ENCODE measurements at places on chromosomes 7 and 10.

GRCh38 chr7:34973400-34973760, 63.9 kb downstream of the DPY19L1 start:
- DNase-seq: no peak

- DNase-seq: peak; percentile 28
Observed at GRCh38 chr7:130385600-130386066, 5.3 kb downstream of the CPA1 start.

DNA sequence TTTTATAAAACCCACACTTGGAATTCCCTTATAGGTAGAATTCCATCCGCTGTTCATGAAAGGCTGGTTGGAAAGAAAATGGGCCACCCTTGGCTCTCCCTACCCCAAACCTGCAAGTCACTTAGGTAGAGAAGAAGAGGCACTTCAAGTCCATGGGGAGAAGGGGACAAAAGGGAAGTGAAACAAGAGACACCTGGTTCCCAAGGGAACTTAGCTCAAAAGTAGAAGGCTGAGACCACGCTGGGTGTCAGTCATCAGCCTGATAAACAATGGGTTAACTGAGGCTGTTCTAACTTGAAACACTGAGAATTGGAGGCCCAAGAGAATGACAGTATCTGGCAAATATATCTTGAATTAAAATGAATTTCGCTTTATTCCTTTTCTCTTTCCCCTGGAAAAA, 330.8 kb upstream of the NFE2L3 start:
- no peak for DNase-seq

- DNase-seq: no peak
Observed at GRCh38 chr7:145909991-145910513, 206.5 kb upstream of the CNTNAP2 start.

- DNase-seq: peak; percentile 67
Observed at GRCh38 chr7:87216701-87217508, 2.6 kb downstream of the TMEM243 start.

DNA sequence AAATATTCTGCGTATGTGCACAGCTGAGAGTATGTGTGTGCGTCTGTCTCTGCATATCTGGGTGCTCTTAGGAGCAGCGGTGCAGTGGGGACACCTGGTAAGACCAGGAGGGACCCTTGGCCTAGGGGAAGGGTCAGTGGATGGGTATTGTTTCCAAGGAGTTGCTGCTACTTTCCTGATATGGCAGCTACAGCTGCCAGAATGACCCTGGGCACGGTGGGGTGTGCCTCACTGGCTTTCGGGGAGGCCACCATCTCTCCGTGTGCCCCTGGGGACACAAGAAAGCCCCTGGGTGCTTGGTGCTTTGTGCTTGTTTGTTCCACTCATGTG, 8.6 kb downstream of the PFKFB3 start:
- DNase-seq: no peak

DNA sequence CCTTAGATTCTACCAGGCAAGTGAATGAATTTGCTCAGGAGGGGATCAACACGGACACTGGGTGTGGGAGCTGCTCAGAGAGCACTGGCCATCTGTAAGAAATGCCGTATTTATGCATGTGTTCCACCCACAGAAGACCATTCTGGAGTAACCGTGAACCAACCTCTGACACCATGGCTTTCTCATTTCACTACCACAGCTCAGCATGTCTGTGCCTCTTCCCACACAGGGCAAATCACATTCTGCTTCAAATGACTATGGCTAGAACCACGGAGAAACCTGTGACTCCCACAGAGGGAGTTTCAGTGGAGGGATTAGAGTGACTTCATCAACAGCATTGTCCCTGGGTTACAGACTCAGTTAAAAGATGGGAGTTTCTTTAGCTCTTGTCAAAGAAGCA, 893.4 kb downstream of the XPNPEP1 start:
- DNase-seq: no peak

All from Peyer's patch (tissue), 4 donors.